Regular cardiac myocyte (primary cell): ENCODE measurements at places on chromosomes 5 and 9. TPM values are rescaled to one million over a fixed set of nuclear protein-coding genes. Genes with fewer than 3 reads are reported as not detected.

The PCDHB6 gene
- total RNA-seq = under 0.01 and 0.28 TPM in 2 replicates

The CDKN2B gene
- total RNA-seq = 10.2 and 22.0 TPM in 2 replicates

The HAVCR1 gene
- 0.38 and 0.56 TPM in 2 replicates for total RNA-seq

The CSF2 gene
- 0.38 and 1.1 TPM in 2 replicates for total RNA-seq

The MLANA gene
- not detected in 2 replicates for total RNA-seq

The STPG3 gene
- not detected in 2 replicates for total RNA-seq

The IRX1 gene
- total RNA-seq = 0.19 TPM in 1 of 2 replicates, not detected in the other

The IFNB1 gene
- total RNA-seq = not detected in 2 replicates

The IL3 gene
- not detected in 2 replicates for total RNA-seq

The KLHL9 gene
- 38.1 and 47.9 TPM in 2 replicates for total RNA-seq

The MELK gene
- total RNA-seq = 7.0 and 40.8 TPM in 2 replicates

The SPOCK1 gene
- 108 and 173 TPM in 2 replicates for total RNA-seq

The WDR38 gene
- not detected in 2 replicates for total RNA-seq

The ADRB2 gene
- total RNA-seq = 0.56 and 1.5 TPM in 2 replicates

The MTAP gene
- 33.5 and 49.5 TPM in 2 replicates for total RNA-seq

The CBY3 gene
- total RNA-seq = not detected in 2 replicates

The NEUROG1 gene
- total RNA-seq = not detected in 2 replicates

The OGN gene
- 0.28 TPM in 1 of 2 replicates, not detected in the other for total RNA-seq

The IL7R gene
- 2.3 and 13.2 TPM in 2 replicates for total RNA-seq

The LRRC19 gene
- not detected in 2 replicates for total RNA-seq

The CCNI2 gene
- total RNA-seq = not detected in 2 replicates

The PCDHB7 gene
- 0.19 and 1.1 TPM in 2 replicates for total RNA-seq

The CCDC192 gene
- total RNA-seq = not detected in 2 replicates

The CERCAM gene
- 61.5 and 181 TPM in 2 replicates for total RNA-seq

The SV2C gene
- under 0.01 TPM in 1 of 2 replicates, not detected in the other for total RNA-seq

The FAM221B gene
- not detected in 2 replicates for total RNA-seq
